GM19239 (cell line): ENCODE measurements at places on chromosomes 1 and 21.

- no peak for DNase-seq
Observed at GRCh38 chr1:236341298-236341697, 52.8 kb upstream of the EDARADD start.

GRCh38 chr1:244341455-244342450 lies 110.0 kb downstream of the ADSS2 start:
- no peak for DNase-seq

GRCh38 chr1:61284936-61285335 lies 202.6 kb downstream of the NFIA start:
- no peak for DNase-seq

DNA sequence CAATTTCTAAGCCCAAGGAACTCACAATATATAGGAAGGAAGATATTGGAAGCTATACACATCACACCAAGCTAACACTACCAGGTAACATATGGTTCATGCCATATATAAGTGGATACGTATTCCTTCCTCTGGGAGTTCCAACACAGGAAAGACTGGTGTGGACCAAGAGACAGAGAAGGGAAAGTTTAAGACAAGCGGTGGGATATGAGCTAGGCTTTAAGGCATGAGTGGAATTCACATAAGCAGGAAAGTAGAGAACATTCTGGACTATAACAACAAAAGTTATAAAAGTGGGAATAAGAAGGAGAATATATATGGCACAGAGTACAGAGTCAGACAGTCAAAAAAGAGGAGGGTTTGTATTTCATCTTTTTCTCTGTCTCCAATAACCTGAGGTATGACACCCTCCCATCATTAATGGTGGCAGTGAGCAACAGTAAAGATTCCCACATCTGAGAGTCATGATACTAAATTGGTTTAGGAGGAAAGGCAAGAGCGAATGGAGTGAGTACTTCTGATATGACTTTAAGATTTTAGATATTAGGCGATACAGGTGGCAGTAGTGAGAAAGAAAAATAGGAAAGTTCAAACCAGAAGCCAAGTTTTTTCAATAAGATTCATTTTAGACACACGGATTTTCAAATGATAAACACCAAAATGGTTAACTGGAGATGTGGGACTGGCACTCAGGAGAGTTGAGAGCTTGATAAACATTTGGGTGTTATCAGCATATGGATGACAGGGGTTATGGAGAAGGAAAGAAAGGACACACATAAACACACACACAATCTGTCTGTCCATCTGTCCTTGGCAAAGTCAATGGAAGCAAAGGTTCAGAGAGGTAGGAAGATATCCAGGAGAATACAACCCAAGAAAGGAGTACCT lies 87.4 kb upstream of the TTC39A start:
- no peak for DNase-seq

- no peak for DNase-seq
Observed at GRCh38 chr1:205541161-205541886, 36.9 kb downstream of the CDK18 start.

- no peak for DNase-seq
Observed at GRCh38 chr1:43753422-43753821, 46.1 kb downstream of the ST3GAL3 start.
